ENCODE measurements at places on chromosomes 6 and 20.

DNA sequence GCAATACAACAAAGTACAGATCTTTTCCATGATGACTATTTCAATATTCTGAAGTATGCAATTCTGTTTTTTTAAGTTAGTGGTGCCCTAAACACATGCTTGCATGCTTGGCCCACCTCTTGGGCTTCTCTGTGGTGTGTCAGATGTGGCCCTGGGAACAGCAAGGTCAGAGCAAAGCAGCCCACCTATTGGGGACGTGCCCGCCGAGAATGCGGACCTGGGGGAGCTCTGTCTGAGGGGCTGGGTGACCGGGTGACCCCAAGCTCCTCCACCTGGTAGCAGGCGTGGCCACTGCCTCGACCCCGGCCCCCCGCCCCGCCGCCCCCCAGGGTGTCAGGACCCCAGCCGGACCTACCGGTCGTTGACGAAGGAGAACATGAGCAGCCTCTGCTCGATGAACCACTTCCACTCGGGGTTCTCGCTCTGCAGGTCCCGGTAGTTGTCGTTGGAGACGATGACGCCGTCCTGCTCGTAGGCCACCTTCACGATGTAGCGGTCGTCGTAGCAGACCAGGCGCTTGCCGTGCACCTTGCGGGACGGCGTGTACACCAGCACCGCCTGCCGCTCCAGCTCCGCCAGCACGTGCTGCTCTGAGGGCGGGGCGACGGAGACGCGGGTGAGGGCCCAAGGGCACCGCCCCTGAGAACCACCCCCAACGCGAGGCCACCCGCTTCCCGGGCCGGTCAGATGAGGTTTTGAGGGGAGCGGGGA, 28.3 kb downstream of the ZC3H12D start:
- no peak for DNase-seq

GRCh38 chr6:43924222-43924702, 154.3 kb downstream of the VEGFA start:
- DNase-seq: peak; percentile 22

GRCh38 chr6:168815229-168815628, 374.2 kb downstream of the SMOC2 start:
- no peak for DNase-seq

GRCh38 chr6:120005292-120005976, 655.9 kb upstream of the MAN1A1 start:
- no peak for DNase-seq

GRCh38 chr20:14724468-14724867, 387.1 kb upstream of the FLRT3 start:
- DNase-seq: no peak

DNA sequence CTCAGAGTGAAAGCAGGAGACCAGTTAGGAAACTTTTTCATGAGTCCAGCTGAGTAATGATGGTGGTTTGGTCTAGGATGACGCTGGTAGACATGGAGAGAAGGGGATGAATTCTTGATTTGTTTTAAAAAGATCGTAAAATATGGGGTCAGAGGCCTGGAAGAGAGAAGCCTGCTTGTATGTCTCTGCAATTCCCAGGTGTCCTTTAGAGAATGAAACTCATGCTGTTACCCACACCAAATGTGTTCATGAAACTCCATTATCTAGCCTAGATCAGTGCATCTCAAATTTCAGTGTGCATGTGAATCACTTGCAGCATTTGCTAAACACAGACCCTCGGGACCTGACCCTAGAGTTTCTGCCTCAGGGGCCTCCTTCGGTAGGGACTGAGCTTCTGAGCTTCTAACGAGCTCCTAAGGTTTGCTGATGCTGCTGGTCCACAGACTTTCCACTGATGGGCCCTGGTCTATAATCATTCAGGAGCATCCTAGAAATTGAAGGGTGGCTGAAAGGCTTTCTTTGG, 302.0 kb upstream of the PLCB4 start:
- no peak for DNase-seq

- no peak for DNase-seq
Measured at GRCh38 chr6:118710616-118711015, 59.2 kb upstream of the CEP85L start.

DNA sequence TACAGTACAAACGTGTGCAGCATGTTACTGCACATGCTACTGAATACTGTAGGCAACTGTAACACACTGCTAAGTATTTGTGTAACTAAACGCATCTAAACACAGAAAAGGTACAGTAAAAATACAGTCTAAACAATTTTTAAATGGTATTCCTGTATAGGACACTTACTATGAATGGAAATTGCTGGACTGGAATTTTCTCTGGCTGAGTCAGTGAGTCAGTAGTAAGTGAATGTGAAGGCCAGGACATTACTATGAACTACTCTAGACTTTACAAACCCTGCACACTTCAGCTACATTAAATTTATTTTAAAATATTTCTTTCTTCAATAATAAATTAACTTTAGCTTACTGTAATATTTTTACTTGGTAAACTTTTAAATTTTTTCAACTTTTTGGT, 225.0 kb upstream of the TENT5A start:
- DNase-seq: no peak

GRCh38 chr20:34993941-34994508, 38.4 kb downstream of the MYH7B start:
- DNase-seq: no peak

DNA sequence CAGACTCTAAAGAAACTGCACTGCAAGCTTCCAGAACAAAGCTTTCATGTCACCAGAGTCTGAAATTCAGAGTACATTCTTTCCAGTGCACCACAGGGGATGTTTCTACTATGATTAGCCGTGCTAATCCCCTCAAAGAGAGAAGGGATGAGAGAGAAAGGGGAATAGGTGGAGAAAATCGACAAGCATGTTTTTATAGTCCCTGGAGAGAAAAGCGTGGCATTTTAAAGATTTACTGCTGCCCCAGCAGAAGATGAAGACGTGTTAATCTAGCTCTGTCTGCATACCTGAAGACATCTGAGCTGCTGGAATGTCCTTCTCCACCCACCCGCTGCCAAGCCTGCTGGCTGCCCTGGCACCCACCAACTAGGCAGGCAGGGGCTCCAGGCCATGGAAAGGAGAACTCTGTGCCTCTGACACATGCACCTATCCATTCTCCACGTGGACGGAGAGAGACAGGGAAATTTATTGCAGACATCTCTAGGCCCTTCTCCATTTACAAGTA, 4.1 kb downstream of the MYLK4 start:
- DNase-seq: no peak

- DNase-seq: no peak
Measured at GRCh38 chr6:157535340-157536222, 154.6 kb downstream of the ZDHHC14 start.

DNA sequence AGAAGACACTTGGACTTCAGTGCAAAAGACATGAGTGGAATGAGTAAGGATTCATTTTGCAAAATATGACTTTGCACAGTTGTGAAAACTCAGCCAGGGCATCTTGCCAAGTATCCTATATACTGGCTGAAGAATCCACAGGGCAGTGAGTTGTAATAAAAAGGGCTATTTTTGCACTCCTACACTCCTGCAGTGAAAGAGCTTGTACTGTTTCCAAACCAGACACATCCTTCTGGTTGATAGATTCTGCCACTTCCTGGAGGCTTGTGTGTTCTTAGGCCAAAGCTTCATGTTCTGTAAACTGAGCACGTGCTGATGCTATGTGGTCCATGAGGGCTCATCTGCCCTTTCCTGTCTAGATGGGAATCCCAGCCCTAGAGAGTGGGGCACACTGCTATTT, 34.9 kb downstream of the GMPR start:
- no peak for DNase-seq

- no peak for DNase-seq
Measured at GRCh38 chr6:167404385-167405049, 79.6 kb downstream of the TTLL2 start.

DNA sequence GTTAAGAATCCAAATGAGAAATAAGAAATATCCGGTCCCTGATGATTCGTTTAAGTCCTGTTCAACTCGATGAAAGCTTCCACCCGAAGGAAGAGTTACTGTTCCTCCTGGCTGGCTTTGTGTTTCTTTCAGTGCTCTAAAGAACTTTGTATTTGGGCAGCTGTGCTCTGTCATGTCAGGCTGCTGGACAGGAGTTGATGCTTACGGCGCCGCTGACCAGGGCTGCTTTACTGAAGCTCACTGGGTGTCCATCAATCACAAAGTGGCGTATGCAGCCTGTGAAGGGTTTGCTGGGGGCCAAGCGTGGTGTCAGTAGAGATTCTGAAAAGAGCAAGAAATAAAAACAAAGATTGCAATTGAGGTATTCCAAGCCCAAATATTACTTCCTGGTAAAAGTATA, 21.9 kb downstream of the FAM229B start:
- DNase-seq: no peak

DNA sequence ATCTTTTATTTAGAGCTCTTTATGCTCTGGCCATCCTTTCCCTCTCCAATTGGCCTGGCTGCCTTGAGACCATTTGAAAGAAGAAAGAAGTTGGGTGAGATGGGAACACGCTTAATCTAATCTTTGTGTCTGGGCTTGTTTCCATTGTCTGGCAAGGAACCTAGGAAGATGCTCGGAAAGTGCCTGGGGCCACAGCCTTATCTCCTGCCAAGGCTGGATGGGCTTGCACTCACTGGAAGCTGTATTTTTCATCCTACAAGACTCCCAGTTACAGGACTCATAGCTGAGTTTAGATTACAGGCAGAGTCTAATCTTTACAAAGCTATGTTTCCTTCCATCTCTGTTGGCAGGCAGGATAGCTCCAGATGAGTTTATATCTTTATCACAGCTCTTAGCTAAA, 33.1 kb upstream of the CDYL start:
- DNase-seq: no peak

- no peak for DNase-seq
Measured at GRCh38 chr6:153130515-153131036, 506 bp downstream of the RGS17 start.

DNA sequence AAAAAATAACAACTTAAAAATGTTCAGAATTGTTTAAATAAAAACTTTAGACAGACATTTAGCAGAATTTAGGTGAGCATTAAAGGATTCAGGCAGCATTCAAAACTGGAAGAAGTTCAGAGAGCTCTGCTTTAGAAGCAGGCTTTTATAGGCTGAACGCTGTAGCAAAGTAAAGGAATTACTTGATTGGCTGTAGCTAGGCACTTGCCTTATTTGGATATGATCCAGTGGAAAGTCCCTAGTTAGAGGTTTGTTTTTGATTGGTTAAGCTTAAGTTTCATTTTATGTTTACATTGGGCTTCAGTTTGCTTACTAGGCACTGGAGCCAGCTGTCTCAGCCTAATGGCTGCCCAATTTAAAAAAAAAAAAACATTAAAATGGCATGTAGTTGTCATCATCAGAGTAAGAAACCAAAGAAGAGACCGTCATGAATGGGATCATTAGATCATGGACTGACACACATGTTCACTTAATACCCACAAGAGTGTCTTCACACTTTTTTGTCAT, 65.1 kb downstream of the CBFA2T2 start:
- DNase-seq: no peak

- no peak for DNase-seq
Measured at GRCh38 chr20:17808357-17808756, 108.6 kb downstream of the BANF2 start.

DNA sequence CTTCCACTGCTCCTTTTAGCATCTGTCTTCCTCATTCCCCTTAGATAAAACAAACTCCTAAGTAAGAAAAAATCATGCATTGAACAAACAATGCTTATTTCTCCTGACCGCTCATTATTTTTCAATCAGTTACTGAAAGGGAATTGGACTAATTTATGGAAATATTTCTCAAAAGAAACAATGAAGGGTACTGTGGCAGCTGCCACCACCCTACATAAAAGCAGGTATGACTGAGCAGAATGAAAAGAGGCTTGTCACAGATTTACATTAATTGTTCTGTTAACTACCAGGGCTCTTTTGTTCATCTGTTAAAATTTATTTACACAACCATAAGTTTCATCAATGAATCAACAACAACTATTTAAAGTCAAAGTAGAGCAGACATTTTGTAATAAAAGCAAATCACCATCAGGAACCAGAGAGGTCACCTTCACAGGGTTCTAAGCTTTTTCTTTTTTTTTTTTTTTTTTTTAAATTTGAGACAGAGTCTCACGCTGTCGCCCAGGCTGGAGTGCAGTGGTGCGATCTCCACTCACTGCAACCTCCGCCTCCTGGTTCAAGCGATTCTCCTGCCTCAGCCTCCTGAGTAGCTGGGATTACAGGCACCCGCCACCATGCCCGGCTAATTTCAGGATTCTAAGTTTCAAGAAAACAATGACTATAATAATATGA, 204.0 kb downstream of the PTPRK start:
- no peak for DNase-seq

DNA sequence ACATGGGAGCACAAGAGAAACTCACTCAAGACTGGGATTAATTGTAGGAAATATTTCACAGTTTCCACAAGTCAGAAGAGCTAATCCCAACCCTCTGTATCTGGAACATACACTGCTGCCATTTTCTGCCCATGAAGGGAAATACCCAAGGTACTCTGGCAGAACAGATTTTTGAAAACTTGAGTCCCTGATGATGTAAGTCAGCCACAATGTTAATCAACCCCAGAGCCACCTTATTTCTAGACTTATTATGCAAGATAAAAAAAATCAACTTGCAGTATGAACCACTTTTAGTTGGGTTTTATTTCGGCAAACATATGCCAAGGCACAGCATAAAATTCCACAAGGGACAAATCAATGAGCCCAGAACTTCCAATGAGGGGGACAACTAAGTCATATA, 141.5 kb downstream of the LY86 start:
- DNase-seq: no peak

DNA sequence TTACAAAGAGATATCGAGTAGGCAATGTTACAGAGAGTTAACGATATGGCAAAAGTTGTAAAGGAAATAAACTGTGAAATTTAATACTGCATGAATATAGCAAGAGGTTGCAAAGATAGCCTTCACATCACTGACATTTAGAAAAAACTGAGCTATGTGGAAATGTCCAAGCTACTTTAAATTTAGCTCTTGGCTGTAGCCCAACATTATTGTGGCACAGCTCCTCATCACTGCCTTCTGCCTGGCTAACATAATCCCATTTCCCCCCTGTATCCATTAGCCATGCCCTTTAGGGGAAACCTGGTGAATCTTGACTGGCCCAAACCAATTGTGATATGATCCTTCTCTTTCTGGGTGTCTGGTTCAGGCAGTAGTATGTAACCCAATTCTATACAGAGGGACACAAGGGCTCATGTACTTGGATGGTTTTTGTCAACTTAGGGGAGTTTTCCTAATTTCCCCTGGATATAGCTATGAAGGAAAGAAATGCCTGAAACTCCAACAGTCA, 115.4 kb downstream of the PFDN4 start:
- no peak for DNase-seq

Measured in activated naive CD4-positive, alpha-beta T cell (primary cell).